Left lung (tissue), 14 donors: ENCODE measurements at places on chromosomes 5 and 9.
A peak's percentile ranks its signal among the peaks of the same experiment; 100 is the strongest.

DNA sequence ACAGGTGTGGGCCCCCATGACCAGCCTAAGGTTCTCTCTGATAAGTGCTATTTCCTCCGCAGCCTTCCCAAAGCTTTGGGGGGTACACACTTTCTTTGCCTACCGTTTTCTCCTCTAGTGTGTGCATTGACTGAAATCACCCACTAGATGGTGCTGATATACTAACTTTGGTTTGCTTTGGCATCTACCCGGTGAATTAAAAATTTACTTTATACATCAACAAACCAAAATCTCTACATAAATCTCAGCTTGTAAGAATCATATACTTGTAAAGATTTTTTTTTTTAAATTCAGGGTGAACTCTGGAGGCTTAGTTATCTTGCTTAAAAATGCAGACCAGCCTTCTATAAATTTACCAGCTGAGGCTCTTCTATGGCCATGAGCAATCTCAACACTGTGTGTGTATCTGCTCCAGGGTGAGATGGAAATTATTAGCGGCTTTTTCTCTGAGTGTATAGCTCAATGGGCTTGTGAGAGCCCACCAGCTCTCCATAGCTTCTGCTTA is 475.7 kb upstream of the TNC start:
- H3K4me1 ChIP-seq, result no peaks in the 10 kb centered on the region
- H3K27ac ChIP-seq, result no peak overlapping the region
- no peak overlapping the region for H3K4me3 ChIP-seq
- DNase-seq, result no peak
- no peaks in the 10 kb centered on the region for H3K36me3 ChIP-seq
- H3K27me3 ChIP-seq, result peaks cover 4% of the 10 kb centered on the region

GRCh38 chr9:16445141-16445920 is 425.1 kb downstream of the BNC2 start:
- no peaks in the 10 kb centered on the region for H3K27me3 ChIP-seq
- no peaks in the 10 kb centered on the region for H3K36me3 ChIP-seq
- DNase-seq, result no peak
- H3K27ac ChIP-seq, result no peak overlapping the region

DNA sequence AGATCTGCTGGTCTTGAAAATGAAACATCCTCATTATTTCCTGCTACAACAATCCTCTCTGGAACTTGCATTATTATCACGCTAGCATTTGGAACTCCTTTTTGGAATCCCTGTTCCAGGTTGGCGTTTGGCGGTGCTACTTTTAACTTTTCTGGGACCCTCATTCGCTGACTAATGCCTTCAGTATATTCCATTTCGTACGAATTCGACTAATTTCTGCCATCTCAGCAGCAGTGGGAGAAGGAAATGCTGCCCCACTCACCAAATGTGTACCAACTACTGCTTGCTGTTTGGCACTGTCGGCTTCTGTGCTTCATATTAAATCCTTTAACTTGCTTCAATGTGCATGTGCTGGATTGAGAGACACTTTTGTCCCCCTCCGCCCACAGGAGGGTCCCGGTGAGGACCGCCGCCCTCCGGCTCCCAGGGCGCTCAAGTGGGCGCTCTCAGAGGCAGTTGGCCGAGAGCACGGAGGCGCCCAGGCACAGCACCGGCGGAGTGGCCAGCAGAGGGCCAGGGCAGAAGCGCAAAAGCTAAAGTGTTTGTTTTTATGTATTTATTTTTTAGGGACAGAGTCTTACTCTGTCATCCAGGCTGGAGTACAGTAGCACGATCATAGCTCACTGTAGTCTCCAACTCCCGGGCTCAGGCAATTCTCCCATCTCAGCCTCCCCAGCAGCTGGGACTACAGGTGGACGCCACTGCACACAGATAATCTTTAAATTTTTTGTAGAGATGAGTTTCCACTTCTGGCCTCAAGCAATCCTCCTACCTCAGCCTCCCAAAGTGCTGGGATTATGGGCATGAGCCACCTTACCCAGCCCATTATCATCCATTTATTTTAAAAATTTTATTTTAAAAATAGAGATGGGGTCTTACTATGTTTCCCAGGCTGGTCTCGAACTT is 11.9 kb downstream of the PDE6A start:
- DNase-seq, result peak; percentile 80
- no peak overlapping the region for H3K27ac ChIP-seq
- peaks cover 2% of the 10 kb centered on the region for H3K4me1 ChIP-seq
- no peaks in the 10 kb centered on the region for H3K36me3 ChIP-seq

- no peaks in the 10 kb centered on the region for H3K4me1 ChIP-seq
- no peak overlapping the region for H3K4me3 ChIP-seq
- no peak overlapping the region for H3K27ac ChIP-seq
- no peak for DNase-seq
These were observed 320.0 kb downstream of the DNAH5 start for GRCh38 chr5:13624283-13625074.

DNA sequence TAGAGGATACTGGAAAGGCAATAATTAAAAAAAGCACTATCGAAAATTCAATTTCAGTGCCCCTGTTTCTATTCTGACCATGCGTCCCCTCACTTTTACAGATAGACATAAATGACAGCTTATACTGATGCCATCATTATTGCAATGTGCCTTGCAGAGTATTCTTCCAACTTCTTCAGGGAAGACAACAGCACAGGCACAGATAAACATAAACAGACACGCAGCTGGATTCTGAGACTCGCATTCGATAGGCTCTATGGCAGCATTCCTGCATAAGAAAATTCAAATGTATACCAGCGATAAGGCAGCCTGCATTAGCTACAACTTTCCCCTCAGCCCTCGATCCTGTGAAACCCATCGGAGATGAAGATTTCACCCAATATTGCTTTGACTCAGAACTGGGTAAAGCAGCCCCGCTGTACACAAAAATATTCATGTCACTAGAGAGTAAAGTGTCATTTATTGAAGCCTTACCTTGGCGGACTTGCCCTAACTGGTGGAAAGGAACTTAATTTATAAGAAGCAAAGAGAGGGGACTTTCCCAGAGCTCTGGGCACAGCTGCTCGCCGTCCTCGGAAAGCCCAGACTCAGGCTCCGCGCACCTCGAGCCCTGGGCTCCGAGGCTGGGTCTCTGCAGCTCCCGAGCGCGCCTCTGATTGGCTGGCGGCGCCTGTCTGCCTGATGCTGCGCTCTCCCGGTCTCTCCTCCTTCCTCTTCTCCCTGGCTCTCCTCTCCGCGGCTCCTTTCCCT is at the start of gene CDH18:
TSS of gene CDH18 (minus strand) at position 589 of the 750 bp plus-strand sequence. CDS start 149,214 bp downstream, outside the sequence.
- no peaks in the 10 kb centered on the region for H3K4me1 ChIP-seq
- peak; percentile 80 for DNase-seq
- H3K27ac ChIP-seq, result no peak within 1 kb of the TSS
- peaks cover 5% of the 10 kb centered on the region for H3K27me3 ChIP-seq
